IPS-NIHi11 (cell line): ENCODE measurements at places on chromosomes 2 and 18.

GRCh38 chr2:128292599-128293425, 25.9 kb downstream of the HS6ST1 start:
- DNase-seq, result peak; percentile 49

- no peak for DNase-seq
These were observed 37.0 kb downstream of the STAT4 start for GRCh38 chr2:191113761-191114160.

GRCh38 chr2:180699657-180700361, 280.6 kb upstream of the UBE2E3 start:
- no peak for DNase-seq

- no peak for DNase-seq
These were observed 1.1 kb upstream of the CHN1 start for GRCh38 chr2:175006281-175006680.

DNA sequence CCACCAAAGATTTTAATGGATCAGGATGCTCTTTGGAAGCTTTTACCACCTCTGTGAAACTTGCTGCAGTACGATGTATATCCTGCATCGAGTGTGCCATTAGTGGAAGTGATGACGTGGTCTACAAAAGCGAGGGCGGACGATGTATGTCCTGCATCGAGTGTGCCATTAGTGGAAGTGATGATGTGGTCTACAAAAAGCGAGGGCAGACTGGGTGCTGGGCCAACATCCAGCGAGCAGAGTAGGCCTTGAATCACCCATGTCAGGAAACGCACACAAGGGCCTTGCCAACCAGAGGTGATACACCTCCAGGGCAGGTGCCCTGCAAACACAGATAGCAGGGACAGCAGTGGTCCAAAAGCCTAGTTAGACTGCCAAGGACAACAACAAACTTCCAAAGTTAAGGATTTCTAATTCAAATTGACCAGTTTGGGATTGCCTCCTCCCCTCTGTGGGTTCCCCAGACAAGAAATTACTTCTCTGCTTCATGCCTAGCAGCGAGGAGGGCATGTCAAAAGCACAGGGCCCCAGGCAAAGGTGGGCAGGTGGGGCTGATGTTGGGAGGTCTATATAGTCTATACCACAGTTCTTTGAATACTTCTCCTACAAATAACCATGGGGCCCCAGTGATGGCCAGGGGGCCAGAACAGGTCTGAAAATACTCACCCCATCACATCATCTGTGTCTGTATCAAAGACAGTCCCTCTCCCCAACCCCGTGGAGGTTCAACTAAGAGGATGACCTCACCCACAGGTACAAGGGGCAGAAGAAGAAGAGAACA, 70.2 kb downstream of the ADD2 start:
- no peak for DNase-seq

- no peak for DNase-seq
These were observed 112.7 kb upstream of the BCL2L11 start for GRCh38 chr2:111007757-111008688.

DNA sequence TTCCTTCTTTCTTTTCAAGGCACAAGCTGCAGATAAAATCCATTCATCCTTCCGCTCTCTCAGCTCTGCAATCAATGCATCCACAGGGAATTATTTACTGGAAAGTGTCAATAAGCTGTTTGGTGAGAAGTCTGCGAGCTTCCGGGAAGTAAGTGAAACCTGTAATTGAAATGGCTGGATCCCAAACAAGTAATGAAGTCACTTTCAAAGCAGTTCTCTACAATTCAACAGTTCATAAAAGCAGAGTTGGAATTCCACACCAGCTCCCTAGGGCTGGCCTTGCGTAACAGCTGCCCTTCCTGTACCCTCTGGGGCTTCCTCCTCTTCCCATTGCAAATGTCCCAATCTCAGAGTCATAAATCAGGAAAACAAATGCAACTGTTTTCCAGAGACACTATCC, 9.6 kb downstream of the SERPINB2 start:
- no peak for DNase-seq

GRCh38 chr2:138238908-138239307, 262.7 kb upstream of the SPOPL start:
- no peak for DNase-seq

DNA sequence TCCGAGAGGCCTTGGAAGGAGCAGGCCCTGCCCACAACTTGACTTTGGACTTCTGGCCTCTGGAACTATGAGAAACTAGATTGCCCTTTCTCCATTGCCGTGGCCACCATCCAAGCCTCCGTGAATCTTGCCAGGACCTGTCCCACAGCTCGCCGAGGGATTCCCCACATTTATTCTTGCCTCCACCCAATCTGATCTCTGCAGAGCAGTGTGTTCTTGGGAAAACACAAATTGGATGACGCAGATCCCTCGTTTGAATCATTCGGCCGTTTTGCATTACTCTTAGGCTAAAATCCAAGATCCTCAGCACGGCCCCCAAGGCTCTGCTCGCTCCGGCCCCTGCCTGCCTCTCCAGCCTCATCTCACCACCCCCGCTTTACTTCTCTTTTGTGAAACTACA, 364.2 kb downstream of the ZNF516 start:
- DNase-seq, result no peak

GRCh38 chr2:234181121-234181520, 130.6 kb downstream of the SPP2 start:
- no peak for DNase-seq

GRCh38 chr2:153106802-153107477, 371.6 kb downstream of the RPRM start:
- DNase-seq, result no peak

- no peak for DNase-seq
These were observed 186.8 kb downstream of the TMEM247 start for GRCh38 chr2:46666044-46666679.

DNA sequence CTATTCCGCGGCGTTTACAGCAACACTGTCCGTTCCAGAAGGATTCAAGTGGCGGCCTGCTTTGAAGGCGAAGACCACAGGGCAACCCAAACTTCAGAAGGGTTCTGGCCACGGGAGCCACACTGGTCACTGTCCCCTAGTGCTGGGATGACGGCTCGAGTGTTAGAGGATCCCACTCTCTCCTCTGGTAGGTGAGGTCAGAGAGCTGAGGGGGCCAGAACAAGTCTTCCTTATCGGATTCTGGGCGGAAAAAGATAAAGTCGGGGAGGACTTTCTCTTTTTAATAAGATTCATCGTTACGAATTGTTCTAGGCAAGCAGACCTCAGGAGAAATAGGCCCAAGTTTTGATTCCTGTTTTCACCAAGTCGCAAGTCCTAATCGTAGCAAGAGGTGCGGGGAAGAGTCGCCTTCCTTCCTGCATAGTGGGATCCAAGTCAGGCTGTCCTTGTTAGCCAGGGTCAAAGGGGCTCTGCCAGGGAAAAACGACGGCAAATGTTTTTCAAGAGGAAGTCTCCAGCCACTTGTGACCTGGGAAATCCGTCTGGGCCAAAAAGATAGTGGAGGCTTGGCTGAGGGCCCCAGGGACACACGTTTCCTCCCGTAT, 864 bp upstream of the MYL12A start:
- DNase-seq, result no peak

GRCh38 chr2:239533569-239534316, 132.9 kb upstream of the HDAC4 start:
- DNase-seq, result no peak

- no peak for DNase-seq
These were observed 34.2 kb downstream of the MRPS9 start for GRCh38 chr2:105072039-105072438.

- DNase-seq, result no peak
These were observed 152.8 kb downstream of the CELF4 start for GRCh38 chr18:37412829-37413228.

DNA sequence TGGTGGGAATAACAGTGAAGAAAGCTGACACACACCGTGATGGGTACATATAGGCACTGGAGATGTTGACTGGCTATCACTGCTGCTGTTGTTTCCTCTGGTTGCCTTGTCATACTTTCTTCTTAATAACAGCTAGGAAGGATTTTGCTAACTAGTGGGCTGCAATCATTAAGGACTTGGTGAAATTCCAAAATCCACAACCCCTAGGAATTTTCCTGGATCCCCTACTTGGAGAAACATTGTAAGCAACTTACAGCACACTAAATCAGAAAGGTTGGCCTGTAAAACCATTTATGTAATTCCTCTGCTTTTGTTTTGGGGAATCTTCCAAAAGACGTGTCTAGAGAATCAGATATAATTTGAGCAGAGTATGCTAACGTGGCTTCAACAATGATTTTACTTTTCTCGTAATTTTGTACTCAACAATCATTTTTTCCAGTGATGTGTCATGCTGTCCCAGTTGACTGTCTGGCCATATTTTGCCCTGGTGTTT, 8.0 kb upstream of the COL3A1 start:
- DNase-seq, result no peak

- DNase-seq, result peak; percentile 5
These were observed 29.1 kb downstream of the RTP5 start for GRCh38 chr2:241898463-241899270.

DNA sequence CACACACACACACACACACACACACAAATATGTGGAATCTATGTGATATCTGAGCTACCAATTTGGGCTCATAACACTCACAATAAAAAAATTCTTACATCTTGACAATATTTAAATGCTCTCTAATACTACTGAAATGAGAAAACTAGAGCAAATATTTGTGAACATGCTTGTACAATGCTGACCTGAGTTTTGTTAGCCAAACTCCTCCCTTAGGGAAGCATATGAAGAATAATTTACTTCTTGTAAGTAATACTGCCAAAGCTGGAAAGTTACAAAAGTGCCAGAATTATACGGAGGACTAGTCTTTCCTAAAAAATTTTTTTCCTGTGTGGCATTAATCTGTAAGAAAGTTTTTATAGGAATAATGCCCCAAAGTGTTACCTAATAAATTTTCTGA, 18.5 kb downstream of the MBD2 start:
- no peak for DNase-seq

GRCh38 chr2:150208689-150209088, 278.8 kb downstream of the RND3 start:
- no peak for DNase-seq

- no peak for DNase-seq
These were observed 38.7 kb downstream of the ATP9B start for GRCh38 chr18:79107886-79108285.

DNA sequence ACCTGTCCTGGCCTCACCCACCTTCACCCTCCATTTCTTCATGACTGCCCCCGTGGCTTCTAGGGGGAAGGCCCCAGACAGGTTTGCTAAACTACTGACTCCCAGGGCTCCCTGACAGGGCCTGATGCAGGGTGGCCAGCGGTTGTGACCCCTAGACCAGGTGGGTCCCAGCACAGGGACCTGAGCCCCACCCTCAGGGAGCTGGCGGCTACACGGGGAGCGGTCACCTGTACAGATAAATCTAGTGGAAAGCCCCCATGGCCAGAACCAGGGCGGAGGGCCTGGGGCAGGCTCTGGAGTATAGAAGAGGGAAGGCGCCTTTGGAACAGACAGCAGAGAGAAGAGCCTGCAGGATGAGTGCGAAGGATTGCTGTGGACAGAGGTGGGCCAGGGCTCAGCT, 42.5 kb upstream of the PLB1 start:
- DNase-seq, result no peak

- DNase-seq, result no peak
These were observed 37.3 kb downstream of the MTCL1 start for GRCh38 chr18:8742387-8743361.

DNA sequence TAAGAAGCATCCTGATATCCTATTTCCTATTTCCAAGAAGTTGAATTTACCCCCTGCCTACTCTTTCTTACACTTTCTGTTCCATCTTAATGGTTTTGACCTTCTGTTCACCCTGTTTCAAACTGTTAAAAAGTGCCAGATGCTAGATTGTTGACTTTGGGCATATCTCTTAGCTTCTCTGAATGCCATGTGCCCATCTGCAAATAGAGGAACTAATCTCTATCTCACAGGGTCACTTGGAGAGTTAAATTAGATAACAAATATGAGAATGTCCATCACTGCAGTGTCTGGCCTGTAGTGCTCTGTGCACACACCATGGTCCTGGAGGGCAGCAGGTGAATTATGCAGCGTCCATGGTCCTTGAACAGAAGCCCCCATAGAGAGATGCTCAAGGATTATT, 83.8 kb downstream of the LRATD1 start:
- no peak for DNase-seq

DNA sequence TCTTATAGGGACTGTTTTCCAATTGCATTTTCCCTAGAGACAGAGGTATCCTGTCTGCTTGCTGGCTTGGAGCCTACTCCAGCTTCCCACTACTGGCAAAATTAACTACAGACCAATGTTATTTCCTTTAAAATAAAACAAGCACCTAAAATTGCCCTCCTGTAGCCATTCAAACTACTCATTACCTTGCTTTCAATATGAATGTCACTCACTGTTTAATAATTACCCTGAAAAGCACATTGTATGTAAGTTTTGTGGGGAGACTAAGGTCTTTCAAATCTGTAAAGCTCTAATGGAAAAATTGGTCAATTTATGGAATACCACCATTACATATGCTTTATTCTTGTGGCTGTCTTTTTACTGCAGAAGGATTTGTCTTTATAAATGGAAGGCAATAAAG, 87.3 kb downstream of the DOCK10 start:
- no peak for DNase-seq

DNA sequence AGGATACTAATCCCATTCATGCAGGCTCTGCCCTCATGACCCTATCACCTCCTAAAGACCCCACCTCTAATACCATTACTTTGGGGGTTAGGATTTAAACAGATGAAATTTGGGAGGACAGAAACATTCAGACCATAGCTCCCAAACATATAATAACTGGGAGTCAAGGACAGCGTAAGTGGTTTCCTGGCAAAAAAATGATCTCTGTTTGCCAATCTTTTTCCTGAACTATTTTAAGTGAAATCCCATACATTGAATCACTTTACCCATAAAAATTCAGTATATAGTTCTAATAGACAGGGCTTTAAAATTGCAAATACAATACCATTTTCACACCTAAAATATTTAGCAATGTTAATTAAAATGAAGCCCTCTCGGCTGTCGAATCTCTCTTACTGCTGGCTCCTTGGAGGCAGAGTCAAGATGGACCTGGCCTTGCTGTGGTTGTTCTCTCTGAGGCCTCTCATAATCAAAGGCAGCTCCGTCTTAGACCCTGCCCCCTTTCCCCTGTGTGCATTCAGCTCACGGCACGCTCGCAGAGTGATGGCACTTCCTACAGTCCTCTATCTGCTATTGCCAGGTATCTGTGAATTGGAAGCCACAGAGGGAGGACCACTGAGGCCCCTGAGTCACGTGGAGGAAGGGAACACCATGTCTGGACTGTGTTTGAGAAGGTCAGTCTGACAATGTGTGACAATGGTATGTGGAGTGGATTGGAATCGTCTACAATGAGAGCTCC, 132.3 kb downstream of the UXS1 start:
- no peak for DNase-seq

GRCh38 chr2:128784626-128785306, 466.1 kb upstream of the HS6ST1 start:
- no peak for DNase-seq

- DNase-seq, result no peak
These were observed 48.9 kb downstream of the RAB31 start for GRCh38 chr18:9756933-9757470.

DNA sequence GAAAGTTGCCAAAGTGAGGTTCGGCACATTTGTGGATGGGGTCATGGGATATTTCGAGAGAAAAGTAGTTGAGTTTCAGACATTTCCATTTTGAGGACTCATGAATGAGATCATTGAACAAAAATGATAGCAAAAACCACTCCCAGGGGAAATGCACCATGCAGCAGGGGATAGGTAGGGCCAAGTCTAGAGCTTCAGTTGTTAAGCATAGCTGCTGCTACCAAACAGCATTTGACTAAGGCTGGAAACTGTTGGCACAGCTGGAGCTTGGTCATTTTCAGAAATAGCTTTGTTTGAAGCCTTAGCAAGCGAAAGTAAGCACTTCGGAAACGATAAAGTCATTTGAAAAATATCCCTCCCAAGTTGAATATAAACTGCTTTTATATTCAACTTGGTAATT, 431.8 kb downstream of the SOCS6 start:
- DNase-seq, result no peak
